ENCODE measurements at places on chromosomes 4 and X.

DNA sequence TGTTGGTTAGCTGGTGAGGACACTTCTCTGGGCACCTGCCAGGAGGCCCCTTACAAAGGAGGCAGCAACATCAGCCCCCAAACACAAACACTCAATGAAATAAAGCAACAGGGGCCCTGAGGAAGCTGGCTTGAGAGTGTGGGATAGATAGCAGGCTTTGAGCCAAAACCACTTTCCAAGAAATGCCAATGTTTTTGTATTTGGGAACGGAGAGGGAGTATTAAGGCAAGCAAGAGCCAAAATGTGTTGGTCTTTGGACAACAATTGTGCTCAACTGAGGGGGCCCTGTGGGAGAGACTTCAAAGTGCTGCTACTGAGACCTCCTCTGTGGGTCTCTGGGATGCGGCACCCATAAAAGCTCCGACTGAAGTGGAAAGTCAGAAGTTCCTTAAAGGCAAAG, 41.0 kb downstream of the RAI2 start:
- no peak for DNase-seq

GRCh38 chr4:33270403-33270802, 2550.2 kb downstream of the PCDH7 start:
- DNase-seq, result no peak

GRCh38 chr4:19005211-19005610, 983.7 kb upstream of the LCORL start:
- no peak for DNase-seq

DNA sequence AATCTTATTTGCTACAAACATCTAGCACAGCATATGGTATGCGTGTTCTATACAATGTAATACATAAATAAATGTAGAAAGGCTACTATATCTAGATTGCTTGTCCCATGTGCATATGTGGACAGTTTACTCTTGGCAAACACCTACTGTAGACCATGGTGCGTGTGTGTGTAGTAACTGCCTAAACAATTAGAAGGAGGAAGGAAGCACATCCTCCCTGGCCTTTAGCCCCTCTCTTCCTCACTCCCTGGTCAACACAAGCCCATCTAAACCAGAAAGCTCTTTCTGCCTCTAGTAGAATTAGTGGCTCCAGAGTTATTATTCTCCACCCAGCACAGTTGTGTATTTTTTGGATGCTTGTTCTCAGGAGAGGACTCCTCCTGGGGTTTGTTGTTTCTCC, 73.9 kb downstream of the KDR start:
- no peak for DNase-seq

GRCh38 chrX:130834149-130834548, 68.9 kb downstream of the ENOX2 start:
- no peak for DNase-seq

- no peak for DNase-seq
Observed at GRCh38 chr4:152607178-152607577, 71.3 kb upstream of the FBXW7 start.

- DNase-seq, result no peak
Observed at GRCh38 chrX:22486296-22486695, 213.6 kb downstream of the CBLL2 start.

- DNase-seq, result no peak
Observed at GRCh38 chrX:139094671-139095592, 383.4 kb upstream of the FGF13 start.

DNA sequence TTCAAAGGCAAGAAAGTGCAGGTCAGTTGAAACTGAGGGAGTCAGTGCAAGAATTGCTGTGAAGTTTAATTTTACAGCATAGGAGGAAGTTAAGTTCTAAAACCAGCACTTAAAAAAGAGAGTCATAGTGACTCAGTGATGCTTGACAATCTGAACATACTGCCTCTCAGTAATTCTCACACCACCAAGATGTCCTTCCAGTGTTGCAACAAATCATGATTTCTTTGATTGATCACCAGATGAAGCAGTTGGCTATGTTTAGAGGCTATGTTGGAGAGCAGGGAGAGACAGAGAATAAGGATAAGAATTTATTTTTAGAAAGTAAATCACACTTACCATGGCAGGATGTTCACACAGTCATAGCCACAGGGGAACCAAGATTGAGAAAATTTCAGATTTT, 13.2 kb downstream of the TRIM2 start:
- no peak for DNase-seq

DNA sequence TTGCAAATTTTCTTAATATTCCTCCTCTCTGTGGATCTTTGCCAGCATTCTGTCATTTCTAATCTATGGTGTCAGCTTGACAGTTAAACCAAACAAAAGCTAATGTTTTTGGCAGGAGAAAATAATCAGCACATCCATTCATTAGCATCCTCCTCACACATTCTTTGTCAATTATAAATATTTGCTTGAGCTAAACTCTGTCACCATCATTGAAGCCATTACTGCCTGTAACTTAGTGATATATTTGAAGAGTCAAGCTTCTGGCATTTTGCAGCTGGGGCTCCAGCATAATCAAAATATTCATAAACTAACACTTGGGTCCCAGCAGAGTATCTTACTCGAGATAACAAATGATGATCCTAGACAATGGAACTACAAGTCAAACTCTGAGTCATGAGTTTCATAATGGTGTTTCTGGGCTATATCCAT, 126.1 kb downstream of the EIF4E start:
- no peak for DNase-seq

GRCh38 chr4:120452001-120452400, 385.4 kb upstream of the MAD2L1 start:
- no peak for DNase-seq

DNA sequence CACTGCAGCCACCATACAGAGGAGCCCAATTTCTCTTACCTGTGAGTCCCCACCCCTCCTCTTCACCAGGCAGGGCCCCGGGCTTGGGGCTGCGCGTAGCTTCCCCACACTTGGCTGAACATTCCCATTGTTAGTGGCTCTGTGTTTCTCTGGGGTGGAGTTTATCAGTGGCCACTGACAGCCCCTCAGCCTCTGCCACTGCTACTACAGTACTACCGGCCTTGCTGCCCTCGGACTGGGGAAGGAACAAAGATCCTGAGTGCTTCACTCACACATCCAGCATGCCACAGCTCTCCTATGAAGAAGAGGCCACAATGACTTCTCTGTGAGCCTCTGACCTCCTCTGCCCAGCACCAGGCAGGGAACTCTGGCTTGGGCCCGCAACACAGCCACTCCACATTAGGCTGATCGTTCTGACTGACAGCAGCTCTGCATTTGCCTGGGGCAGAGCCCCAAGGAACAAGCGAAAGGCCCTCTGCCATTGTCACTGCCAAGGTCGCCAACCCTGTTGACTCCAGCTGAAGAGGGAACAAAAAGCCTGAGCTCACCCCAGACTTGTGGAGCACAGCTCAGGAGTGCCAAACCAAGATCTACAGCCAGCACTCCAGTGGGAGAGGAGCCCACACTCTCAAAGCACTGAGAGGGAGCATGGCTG, 24.0 kb downstream of the ABCB7 start:
- no peak for DNase-seq

GRCh38 chr4:142203505-142203904, 567.1 kb downstream of the IL15 start:
- no peak for DNase-seq

GRCh38 chr4:71473541-71474240, 134.9 kb downstream of the SLC4A4 start:
- DNase-seq, result no peak

GRCh38 chr4:144223661-144224060, 83.1 kb upstream of the GYPA start:
- DNase-seq, result no peak

- no peak for DNase-seq
Observed at GRCh38 chr4:90240333-90240732, 113.1 kb downstream of the CCSER1 start.

GRCh38 chr4:89303177-89303576, 4.4 kb downstream of the GPRIN3 start:
- no peak for DNase-seq

DNA sequence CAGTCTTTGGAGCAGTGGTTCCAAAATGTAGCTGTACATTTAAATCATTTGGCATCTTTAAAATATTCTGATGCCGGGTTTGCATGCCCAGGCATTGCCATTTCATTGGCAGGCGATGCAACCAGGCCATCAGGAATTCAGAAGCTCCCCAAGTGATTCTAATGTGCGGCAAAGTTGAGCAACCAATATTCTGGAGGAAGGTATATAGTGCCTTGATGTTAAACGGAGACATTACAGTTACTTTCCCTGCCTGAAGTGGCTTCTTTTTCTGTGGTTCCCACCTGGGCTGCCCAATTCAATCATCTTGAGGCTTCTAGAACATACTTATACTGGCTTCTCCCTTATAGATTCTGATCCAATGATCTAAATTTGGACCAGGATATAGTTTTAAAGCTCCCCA, 68.7 kb upstream of the PGM2 start:
- no peak for DNase-seq

GRCh38 chr4:66949419-66949818, 595.9 kb downstream of the CENPC start:
- DNase-seq, result no peak

DNA sequence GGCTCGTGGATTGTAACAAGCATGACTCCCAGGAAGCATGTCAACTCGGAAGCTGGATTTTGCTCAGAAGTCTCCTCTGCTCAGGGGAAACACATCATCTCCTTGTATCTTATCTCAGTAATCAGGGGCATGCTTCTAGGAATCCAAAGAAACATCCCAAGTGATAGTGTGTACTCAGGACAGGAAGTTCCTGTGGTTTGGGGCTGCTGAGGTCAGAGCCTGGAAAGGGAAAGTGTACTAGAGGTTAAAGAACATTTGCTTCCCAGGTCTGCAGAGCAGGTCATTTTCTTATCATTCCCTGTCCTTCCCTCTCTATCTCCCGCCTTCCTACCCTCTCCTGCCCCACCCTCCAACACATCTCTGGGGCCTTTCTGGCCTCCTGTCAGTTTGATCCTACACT, 38.8 kb downstream of the SLC34A2 start:
- DNase-seq, result no peak

DNA sequence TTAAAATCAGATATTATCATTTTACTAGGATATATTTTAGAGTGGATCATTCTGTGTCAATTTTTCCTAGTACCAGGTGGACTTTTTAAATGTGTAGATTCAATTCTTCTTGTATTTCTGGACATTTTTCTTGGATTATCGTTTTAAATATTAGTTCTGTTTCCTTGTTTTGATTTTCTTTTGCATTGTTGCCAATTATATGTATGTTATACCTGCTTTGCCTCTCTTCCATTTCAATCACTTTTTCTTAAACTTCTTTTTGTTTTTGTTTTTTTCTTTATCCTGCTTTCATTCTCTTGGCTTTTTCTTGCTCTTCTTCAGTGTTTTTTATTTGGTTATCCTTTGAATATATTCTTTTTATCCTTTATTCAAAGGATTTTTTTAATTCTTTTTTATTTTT, 141.0 kb downstream of the STOX2 start:
- no peak for DNase-seq

DNA sequence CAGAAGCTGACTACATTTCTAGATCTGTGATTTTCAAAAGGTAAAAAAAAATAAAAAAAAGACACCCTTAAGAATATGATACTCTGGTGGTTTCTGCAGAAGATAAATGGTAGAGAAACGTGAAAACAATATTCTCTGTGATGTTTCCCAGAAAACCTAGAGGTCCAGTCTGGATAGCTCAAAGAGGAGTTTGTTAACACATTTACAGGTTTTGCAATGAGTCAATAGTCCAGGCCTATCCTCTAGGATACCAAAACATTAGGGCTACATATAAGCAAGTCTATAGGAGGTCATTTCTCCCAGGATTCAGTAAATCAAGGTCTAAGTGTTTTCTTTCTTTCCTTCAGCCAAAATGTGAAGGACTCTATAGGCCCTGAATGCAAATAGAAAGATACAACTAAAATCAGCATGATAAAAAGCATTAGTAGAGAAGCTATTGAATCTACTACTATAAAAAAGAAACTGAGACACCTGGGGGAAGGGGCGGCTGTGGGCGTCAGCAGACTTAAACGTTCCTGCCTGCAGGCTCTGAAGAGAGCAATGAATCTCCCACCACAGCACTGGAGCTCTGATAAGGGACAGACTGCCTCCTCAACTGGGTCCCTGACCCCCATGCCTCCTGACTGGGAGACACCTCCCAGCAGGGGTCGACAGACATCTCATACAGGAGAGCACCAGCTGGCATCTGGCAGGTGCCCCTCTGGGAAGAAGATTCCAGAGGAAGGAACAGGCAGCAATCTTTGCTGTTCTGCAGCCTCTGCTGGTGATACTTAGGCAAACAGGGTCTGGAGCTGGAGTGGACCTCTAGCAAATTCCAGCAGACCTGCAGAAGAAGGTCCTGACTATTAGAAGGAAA, 33.7 kb upstream of the SPP1 start:
- no peak for DNase-seq

DNA sequence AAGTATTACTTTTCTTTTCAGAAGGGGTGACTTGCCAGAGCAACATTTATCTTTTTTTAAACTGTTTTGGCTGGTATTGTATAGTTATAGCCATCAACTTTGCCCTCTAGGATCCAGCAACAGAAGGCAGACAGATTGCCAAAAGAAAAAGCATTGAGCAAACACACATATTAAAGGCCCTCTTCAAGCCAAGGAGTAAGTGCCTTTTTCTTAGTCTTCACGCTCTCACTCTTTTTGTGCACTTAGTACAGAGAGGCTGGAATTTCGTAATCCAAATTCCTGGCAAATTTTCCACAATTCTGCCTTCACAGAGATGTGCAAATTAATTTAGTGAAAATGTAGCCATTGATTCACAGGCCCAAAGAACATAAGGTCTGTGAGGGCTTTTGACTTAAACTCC, 253.1 kb upstream of the EDA2R start:
- no peak for DNase-seq

GRCh38 chrX:147917700-147918695, 6.3 kb downstream of the FMR1 start:
- no peak for DNase-seq

- no peak for DNase-seq
Observed at GRCh38 chrX:46254641-46255040, 290.6 kb downstream of the ZNF674 start.

DNA sequence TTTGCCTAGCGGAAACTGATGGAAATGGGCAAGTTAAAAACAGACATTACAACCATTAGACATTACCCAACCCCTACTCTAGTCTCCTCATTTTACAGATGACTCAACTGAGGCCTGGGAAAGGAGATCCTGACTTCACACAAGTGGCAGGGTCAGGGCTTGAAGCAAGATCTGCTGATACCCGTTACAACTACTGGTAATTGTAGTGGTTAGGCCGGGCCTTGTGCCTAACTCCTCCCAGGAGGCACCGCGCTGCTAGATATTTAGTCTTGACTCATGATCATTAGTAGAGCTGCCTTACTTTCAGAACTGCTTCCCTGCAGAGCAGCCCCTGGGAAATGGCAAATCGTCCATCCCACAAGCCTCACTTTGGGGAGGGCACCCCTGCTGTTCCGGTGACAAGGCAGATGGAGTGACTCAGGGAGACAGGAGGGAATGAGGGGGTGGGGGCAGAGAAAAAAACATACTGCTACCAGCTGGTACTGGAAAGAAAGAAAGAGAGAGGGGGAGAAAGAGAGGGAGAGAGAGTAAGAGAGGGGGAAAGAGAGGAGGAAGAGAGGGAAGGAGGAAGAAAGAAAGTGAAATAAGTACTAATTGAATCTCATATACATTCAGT, 12.2 kb downstream of the ARHGEF6 start:
- DNase-seq, result no peak

GRCh38 chrX:132668178-132668577, 179.3 kb upstream of the MBNL3 start:
- no peak for DNase-seq

- DNase-seq, result no peak
Observed at GRCh38 chr4:159035570-159035969, 67.3 kb upstream of the RAPGEF2 start.

- no peak for DNase-seq
Observed at GRCh38 chrX:40158036-40158706, 60.4 kb upstream of the BCOR start.
